Astrocyte of the hippocampus (primary cell): ENCODE measurements at places on chromosomes 12 and 14.

DNA sequence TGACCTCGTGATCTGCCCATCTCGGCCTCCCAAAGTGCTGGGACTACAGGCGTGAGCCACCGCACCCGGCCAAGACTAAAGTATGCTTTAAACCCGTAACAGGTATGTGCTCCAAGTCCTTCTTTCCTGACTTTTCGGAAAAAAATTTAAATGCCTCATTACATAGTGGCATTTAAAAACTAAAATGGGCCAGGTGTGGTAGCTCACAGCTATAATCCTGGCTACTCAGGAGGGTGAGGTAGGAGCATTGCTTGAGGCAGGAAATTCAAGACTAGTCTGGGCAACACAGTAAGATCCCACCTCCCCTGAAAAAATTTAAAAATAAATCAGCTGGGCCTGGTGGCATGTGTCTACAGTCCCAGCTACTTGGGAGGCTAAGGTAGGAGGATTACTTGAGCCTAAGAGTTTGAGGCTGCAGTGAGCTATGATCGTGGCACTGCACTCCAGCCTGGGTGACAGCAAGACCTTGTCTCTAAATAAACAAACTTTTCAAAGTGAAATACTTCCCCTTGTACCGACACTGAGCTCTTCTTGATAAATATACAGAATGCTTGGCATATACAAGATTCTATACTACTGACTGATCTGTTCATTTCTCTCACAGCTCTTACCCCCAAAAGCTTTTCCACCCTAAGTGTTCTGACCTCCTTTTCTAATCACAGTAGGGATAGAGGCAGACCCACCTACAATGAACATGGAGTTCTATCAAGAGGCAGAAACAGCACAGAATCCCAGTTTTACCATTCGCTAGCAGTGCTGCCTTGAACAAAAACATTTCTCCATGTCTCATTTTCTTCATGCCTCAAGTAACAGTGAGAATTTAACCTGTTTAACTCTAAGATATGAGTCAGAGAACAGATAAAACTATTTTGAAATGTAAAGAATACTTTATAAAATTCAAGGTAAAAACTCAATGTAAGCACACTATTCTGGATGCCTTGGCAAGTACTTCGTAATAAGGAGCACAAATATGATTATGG is 7.9 kb downstream of the PPP4R3A start:
- peak; percentile 36 for DNase-seq

DNA sequence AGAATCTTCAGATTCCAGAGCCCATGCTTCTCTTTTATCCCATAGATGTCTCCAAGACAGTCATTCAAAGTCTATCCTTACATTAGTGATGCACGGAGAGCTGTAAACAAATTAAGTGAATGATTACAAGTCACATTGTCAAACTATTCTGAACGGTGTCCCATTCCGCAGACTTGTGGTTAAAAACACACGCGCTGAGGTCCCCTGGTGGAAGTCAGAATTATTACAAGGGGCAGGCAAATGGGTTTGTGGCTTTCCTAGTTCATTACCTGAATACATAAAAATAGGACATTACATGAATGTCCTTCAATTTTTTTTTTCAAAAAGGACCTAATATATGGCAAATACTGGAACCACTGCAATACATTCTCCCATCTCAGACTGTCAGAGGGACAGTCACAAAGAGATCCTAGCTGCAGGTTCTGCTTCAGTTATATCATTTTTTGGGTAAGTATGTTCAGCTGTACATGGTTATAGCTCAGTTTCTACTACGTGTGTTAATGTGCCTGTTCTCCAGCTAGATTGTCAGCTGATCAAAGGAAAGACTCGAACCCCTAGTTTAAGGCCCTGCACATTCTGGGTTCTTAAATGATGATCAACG is 53.1 kb upstream of the STON2 start:
- peak; percentile 77 for DNase-seq

DNA sequence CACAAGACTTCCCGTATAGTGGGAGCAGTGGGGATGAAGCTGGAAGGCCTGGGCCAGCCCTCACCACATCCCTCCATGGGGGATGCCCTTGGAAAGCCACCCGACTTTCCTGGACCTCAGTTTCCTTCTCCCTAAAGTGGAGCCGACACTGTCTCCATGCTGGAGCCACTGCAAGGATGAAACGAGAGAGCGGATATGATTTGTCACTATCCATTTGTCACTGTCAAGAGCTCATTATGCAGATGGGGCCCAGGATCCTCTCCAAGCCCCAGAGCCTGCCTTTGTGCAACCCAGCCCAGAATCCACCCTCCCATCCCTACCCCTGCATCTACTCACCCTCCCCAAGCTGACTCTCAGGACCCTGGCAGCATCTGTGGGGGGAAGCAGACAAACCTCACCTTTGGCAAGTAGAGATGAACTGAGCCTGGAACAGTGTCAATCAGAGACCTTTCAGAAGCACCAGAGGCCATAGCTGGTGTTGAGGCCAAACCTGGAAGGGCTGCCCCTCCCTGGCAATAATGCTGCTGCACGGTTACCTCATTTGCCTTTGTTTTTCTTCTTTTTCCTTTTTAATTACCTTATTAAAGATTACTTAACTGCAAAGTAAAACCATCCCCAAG is 287.7 kb upstream of the RTL1 start:
- DNase-seq, result no peak

DNA sequence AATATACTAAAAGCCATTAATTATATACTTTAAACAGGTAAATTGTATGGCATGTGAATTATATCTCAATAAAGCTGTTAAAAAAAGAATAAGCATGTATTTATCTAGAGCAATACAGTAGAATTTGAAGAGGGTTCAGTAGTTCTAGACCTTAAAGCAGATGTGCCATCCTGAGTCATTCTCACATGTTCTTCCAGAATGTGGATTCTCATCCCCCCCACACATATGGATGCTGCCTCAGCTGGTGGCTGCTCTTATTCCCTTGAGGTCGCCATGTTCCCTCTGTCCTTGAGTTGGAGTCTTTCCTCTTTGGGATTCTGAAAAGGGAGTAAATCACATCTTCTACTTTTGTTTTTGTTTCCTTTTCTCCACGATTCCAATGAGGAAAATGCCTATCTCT is 321.3 kb downstream of the AEBP2 start:
- no peak for DNase-seq

DNA sequence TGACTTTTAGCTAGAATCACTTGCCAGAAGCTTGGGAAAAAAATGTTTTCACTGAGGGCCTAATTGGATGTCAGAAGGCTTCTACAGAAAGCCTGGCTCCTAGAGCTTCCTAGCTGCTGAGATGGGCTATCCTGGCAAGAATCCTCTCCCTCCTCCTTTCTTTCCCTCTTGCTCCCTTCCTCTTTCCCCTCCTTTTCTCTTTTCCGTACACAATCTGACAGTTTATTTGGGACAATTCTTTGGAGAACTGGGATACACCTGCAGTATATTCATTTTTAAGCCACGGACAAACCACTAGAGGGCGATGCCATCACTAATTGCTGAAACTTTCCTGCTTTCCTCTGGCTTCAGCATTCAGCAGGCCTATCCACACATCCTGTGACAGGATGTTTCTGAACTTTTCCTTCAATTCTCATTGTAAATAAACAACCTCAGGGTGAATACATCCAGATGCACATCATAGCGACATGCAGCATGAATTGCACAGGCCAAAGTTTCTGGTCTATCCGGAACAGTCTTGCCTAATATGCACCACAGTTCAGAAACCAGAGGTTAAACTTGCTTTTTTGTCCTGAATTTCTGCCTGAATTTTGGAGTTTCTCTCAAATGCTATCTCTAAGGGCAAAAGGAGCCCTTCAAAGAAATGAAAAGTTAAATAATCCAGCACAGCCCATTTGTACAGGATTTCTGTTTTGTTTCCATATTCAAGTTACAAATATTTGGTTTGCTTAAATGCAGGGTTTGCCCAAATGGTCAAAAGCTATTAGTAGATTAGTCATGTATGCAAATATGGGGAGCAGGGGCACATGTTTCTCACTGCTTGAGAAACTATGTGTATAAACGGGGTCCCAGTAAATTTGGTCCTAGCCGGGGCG is 142.8 kb downstream of the PAWR start:
- DNase-seq, result peak; percentile 87

GRCh38 chr12:13769966-13770365 is 211.4 kb downstream of the GRIN2B start:
- no peak for DNase-seq

DNA sequence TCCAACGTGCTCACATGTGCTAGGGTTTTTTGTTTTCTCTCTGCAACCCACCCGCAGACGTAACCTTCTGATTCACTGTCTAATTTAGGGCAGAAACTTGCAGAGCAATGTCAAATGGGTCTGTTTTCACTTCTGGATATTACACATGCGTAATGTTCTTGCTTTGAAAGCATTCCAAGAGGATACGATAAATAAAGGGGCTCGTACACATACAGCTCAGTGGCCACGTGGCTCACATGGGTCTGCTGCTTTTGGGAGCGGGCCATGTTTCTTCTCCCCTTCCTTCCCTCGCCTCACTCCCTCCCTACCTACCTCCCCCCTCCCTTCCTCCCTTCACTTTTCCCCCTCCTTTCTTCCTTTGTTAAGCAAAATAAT is 23.4 kb downstream of the CACNA1C start:
- no peak for DNase-seq

- no peak for DNase-seq
These were observed 341.2 kb downstream of the SNAPC1 start for GRCh38 chr14:62103464-62103863.

DNA sequence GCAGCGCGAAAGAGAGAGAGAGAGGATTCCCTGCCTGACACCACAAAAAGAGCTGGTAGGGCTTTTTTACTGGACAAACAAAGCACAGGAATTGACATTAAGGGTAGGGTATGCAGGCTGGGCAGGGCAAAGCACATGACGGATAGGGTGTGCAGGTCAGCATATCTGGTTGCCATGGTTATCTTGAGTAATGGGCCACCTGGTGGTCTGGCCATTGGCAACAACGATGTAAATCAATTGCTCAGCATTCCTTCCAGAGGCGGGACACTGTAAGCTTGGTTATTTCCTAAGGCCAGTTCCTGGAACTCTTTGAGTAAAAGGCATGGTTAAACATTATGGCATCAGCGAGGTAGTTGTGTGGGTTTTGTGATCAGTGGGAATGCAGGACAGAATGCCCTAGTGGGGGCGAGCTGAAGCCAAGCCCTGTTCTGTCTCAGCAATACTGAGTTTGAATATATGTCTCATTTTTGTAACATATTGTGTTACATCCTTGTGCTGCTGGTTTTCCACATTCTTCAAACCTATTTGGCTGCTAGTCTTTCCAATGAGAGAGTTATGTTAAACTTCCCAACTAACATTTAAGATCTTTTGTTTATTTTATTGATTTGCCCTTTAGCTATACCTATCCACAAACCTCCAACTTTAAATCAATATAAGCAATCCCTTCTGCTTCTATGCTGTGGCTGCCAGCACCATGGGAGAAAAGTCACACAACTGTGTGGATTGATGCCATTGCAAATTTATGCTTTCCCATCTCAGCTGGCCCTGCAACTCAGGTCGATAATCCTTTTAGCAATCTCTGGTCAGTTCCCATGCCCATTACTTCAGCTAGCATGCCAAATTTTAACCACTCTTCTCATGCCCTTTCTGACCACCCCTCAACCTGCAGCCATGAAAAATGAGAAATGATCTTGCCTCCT is 396.7 kb upstream of the PDE3A start:
- DNase-seq, result peak; percentile 79

DNA sequence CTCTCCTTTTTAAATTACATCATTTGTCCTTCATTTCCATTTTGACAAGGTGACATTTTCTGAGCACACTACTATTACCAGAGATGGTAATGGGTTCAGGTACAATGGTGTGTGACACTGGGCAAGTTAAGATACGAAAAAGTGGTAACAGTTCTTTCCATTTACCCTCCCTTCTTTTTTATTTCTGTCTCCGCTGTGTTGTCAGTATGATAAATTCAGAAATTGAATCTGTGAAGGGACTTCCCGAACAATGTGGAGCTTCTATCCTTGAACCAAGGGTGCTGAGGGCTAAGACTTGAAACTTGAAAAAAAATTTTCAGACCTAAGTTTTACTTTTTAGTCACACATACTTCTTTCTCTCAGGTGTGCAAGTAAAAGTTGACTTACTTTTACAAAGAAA is 103.7 kb downstream of the ERC1 start:
- no peak for DNase-seq

DNA sequence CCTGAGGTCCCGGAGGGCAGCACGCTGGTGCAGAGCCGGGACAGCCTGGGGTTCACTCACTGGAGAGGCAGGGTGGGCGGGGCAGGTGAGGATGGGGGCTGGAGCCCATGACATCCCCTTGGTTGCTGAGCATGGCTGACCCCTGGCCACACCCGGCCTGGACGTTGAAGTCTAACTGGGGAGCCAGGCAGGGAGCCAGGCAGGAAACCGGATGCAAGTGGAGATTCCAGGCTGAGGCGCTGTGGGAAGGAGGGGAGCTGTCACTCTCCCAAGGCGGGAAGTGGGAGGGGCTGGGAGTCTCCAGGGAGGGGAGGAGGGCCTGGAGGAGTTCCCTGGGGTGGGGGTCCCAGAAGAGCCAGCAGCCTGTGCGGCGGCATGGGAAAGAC is 7.7 kb upstream of the INF2 start:
- DNase-seq, result peak; percentile 83

GRCh38 chr12:108048686-108049085 is 80.4 kb upstream of the WSCD2 start:
- DNase-seq, result no peak
